SK-N-SH treated with all-trans-retinoic acid at 6 μM for 48 hours (cell line): ENCODE measurements at places on chromosomes 5 and 9.

DNA sequence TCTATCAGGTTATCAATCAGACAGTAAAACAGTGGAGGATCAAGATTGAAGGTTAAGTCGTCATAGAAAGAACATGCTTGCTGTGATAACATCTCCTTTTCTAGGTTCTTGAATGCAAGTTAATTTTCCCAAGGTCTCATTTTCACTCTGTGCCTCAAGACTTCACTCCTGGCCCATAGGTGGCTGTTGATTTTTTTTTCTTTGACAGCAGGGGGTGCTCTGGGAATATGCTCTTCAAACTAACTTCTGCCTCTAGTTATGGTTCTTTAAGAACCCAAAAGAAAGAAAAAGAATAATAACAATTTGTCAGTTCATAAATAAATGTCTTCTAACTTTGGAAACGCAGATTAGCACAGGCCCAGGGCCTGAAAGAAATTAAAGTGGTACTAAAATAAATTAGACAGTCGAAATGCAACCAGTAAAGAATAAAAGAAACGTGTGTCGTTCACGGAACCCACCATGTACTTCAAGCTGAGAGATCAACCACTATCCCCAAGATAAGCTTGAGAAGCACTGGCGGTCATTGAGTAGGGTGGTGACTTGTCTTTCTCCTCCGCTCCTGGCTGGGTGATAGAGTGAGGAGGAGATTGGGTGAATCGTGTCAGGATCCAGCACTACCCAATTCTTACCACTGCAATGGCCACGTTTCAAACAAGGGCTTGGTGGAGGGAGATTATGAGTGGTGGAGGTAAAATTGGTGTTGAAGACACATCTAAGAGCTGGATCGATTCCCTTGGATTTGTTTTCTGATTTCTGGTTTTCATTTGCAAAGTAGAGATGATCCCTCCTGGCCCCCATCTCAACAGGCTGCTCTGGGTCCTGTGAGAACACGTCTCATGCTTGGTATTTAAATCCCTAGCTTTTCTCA, 93.4 kb upstream of the IRX4 start:
- no peak for ATAC-seq

DNA sequence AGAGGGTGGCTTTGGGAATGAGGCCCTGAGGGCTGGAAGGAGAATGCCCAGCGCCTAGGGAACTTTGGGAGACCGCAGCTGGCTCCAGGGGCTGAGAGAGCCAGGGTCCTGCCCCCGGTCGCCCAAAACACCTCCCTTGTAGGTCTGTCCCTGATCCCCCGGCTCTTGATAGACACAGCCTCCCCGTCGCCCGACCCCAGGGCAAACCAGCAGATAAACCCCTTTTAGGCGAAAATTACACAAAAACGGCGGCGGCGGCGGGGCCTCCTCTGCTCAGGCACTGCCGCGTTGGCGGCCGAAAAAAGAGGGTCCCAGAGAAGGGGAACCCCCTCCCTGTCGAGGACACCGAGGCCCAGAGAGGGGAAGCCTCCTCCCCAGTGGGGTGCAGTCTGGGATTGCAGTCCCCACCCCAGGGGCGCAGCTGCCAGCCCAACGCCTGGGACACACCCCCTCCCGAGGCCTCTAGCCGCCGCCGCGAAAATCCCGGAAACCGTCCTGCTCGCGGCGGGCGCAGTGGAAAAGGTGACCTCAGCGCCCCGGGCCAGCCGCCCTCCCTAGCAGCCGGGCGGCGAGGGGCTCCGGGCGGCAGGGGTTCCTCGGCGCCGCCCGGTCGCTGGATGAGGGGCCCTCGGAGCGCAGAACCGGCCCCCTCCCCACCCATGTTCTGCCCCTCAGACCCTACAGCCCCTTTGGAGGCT, 3.1 kb upstream of the BARX1 start:
- peak; percentile 17 for ATAC-seq

DNA sequence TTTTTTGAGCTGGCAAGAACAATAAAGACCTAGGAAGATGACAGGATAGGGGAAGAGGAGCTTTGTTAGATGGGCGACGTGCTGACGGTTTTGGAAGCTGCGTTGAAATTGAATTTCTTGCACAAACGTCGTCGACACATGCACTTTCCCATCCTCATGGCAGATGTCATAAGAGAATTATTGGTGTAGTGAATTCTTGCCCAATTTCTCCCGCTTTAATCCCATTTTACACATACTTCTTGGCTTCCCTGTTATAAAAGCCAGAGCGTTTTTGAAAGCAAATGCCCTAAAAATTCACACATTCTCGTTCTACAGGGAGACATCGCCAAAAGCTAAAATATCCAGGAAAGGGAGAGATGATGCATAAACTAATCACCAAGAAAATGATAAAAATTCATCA, 109.8 kb upstream of the DAP start:
- no peak for ATAC-seq

GRCh38 chr9:35260186-35260585, 98.4 kb downstream of the UNC13B start:
- ATAC-seq = no peak

- no peak for ATAC-seq
Measured at GRCh38 chr5:42715785-42716184, 40.8 kb upstream of the CCDC152 start.

GRCh38 chr5:56259002-56259511, 25.9 kb upstream of the ANKRD55 start:
- peak; percentile 99 for ATAC-seq

- ATAC-seq = no peak
Measured at GRCh38 chr5:89293810-89294209, 410.8 kb upstream of the MEF2C start.

- ATAC-seq = no peak
Measured at GRCh38 chr9:112002131-112002846, 105.7 kb downstream of the UGCG start.

DNA sequence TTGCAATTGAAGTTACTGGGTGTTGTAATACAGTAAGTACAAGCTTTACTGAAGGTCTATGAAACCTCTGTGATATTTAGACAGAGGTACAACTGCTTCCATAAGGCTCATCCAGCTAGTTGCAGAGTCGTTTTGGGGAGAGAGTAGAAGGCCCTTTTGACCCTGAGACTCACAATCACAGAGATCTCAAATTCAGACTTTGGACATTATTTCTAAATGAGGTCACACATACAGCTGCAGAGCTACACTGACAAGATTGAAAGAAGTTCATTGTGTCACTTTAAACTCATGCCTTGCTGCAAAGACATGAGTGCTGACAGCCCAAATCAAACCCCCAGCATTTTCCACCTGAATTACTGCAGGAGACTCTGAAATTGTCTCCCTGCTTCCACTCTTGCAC, 205.9 kb upstream of the TMEM161B start:
- no peak for ATAC-seq

GRCh38 chr9:133647148-133647547, 11.0 kb downstream of the DBH start:
- ATAC-seq = no peak

DNA sequence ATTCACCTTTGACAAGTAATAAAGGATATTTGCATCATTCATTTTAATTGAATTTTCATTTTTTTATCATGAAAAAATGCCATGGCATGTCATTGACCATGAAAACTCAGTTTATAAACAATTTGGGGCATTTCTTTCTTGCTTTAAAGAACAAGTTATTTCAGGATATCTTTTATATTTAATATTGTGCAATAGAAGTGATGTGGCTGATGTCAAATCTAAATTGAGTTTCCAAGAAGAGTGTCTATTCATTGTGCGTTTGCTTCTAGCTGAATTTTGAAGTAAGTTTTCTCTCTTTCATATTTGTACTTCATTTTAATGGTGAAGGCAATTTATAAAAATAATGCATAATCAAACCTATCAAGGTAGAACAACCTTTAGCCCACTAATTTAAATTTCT, 30.5 kb downstream of the MACIR start:
- ATAC-seq = no peak

GRCh38 chr5:113205807-113206206, 229.0 kb downstream of the TSSK1B start:
- ATAC-seq = peak; percentile 60; the same call in 2 of the 3 replicates

GRCh38 chr5:178818094-178818493, 41.7 kb upstream of the ZNF354B start:
- no peak for ATAC-seq
